ENCODE measurements at places on chromosomes 3 and 15. TPM values are rescaled to one million over a fixed set of nuclear protein-coding genes. Genes with fewer than 3 reads are reported as not detected.

DNA sequence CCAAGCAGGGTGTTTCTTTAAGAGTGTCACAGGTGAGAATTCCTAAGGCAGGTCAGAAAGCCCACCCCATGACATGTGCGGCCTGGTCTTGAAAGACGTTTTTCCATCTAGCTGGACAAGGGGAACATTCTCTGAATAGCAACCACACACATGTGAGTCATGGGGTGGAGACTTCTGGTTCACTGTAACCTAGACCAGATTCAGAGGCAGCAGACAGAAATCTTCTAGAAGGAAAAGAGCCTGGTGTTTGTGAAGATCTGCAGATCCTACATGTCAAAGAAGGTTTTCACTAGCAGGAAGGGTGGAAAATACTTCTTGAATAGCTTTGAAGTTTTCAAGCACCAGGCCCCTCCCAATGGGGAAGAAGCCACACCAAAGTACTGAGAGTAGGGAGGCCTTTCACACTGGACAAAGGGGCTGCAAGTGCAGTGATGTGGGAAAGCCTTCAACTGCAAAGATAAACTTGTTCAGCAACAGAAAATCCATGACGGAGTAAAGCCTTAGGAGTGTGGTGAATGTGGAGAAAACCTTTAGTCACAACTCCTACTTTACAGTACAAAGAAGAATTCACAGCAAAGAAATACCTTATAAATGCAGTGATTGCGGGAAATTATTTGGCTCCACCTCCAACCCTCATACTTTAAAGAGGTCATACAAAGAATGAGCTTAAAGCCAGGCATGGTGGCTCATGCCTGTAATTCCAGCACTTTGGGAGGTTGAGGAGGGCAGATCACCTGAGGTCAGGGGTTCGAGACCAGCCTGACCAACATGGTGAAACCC is 17.6 kb downstream of the ADAM10 start:
- peak; percentile 77 for DNase-seq

The LARP6 gene
- total RNA-seq: 78.3 TPM

The MAPKAPK3 gene
- total RNA-seq: 57.2 TPM

The ERC2 gene
- total RNA-seq: 0.18 TPM

The CYP19A1 gene
- not detected for total RNA-seq

DNA sequence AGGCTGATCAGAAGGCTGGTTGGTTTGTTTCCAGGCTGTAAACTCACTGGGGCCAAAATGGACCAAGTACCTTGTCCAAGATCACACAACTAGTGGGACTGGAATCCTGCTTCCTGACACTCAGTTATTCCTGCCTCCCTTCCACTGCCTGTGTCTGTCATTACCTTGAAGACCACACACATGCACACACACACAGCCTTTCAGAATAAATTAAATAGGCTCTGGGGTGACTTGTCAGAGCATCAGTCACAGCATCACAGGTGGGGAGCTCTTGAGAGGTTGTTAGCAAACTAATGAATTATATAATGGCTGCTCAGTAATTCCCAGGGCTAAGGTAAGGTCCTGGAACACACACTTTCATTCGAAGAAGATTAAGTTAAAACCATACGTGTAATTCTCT is 231.8 kb downstream of the UACA start:
- no peak for DNase-seq

The LRRC31 gene
- total RNA-seq: not detected

DNA sequence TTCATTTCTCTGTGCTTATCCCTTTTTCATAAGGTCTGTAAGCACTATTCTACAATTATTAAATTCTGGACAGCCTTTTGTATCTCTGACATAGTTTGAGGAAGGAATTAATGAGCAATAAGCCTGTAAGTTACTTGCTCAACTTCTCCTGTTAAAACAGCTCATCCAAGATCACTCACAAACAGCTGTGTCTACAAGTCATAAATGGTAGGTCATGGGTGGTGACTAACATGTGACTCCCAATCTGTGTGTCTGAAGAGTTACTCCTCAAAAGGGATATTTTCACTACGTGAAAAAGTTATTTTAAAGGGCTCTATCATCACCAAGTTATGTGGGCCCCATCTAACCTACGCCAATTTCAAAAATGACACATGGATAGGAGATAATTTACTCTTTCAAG is 145.2 kb upstream of the CBLB start:
- DNase-seq: peak; percentile 99

GRCh38 chr3:162441716-162442115 is 945.1 kb downstream of the OTOL1 start:
- no peak for DNase-seq

GRCh38 chr3:79543218-79543982 is 224.4 kb downstream of the ROBO1 start:
- no peak for DNase-seq

DNA sequence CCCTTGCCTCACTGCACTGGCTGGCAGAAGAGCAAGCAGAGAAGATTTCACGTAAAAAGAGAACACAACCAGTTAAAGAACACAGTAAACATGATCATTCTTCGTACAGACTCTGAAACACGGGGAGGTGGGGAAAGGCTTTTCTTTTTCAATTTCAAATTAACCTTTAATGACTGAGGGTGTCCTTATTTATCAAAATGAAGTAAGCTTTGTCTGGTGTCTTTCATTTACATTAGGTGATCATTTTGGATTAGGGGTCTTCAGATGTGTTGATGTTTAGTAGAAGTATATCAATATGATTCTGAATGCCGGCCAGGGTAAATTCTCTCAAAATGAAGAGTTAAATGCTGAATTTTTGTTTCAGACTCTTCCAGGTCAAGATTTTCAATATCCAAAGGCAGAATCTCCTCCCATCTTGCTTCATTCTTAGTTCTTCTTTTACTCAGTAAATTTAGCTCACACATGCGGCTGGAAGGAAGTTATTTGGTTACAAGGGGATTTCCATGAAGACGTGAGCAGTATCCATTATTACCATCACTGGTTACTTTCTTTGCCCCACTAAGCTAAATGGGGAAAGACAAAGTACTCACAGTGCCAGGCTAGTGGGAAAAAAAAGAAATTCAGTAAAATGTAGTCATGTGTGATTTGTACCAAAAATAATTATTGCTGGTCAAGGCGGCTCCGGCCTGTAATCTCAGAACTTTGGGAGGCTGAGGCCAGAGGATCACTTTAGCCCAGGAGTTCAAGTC is 272.2 kb upstream of the NR2F2 start:
- no peak for DNase-seq

GRCh38 chr3:123343296-123344174 is 105.4 kb downstream of the ADCY5 start:
- no peak for DNase-seq

- DNase-seq: peak; percentile 97
Observed at GRCh38 chr3:195914648-195915473, 6.5 kb upstream of the TNK2 start.

The GOLGA8T gene
- total RNA-seq: not detected

DNA sequence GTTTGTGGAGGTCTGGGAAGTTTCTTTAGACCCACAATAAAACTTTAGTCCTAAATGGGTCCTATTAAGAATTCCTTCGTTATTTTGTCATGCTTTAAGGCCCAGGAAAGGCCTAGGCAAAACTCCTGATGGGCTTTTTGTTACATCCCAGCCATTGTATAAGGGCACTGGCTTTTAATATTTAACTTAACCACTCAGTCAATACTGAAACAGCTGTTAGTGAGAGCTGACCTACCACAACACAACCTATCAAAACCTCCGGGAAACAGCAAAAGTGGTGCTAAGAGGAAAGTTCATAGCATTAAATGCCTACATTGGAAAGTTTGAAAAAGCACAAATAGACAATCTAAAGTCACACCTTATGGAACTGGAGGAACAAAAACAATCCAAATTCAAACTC is 39.6 kb downstream of the ALCAM start:
- no peak for DNase-seq

- DNase-seq: no peak
Observed at GRCh38 chr15:41620536-41621199, 39.5 kb upstream of the MGA start.

The ARPIN gene
- 3.9 TPM for total RNA-seq

GRCh38 chr3:44042772-44043171 is 198.9 kb upstream of the TOPAZ1 start:
- DNase-seq: no peak

DNA sequence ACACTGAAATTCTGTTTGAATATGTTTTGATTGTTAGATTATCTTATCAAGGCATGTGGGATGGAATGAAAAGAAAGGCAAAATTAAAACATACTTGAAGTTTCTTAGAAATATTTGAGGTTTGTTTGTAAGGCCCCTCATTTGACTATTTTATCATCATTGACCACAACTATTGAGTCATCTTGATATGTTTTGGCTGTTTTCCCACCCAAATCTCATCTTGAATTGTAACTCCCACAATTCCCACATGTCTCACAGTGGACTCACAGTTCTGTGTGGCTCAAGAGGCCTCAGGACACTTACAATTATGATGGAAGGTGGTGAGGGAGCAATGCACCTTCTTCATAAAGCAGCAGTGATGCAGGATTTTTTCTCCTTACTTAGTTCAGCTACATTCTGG is 917.1 kb downstream of the PLOD2 start:
- peak; percentile 53 for DNase-seq

The NDN gene
- total RNA-seq: 40.1 TPM

The PAQR5 gene
- total RNA-seq: 2.7 TPM

GRCh38 chr3:172622916-172623700 is 87.8 kb downstream of the NCEH1 start:
- DNase-seq: peak; percentile 71

The KLHL6 gene
- total RNA-seq: not detected

DNA sequence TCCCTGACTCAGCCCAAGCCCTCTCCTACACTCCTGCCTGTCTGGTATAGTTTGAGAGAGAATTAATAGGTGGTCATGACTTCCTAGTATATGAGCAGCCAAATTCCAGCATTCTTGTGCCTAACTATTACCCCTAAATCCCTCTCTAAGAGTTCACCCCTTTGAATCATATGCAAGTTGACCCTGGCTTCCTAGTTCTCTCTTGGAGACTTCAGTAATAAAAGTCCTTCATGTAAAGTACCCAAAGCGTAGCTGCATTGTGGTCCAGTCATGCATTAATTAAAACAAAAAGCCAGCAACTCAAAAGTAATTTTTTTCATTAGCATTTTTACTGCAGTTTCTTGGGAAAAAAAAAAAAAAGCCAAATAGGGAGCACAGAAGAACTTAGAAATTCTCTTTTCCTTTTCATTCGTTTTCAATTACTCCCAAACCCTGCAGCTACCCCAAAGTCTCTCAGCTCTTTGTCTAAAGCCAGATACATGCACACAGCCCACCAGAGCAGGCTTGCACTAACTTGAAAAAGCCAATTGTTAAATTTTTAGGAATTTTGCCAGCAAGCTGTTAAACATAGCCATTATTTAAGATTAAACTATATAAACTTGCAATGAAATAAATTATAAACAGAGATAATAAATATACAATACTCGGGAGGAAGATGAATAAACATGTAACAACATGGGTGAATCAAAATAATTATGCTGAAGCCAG is 50.1 kb upstream of the STT3B start:
- no peak for DNase-seq

GRCh38 chr15:25170113-25170731 is 215.4 kb downstream of the SNRPN start:
- no peak for DNase-seq

The AGBL1 gene
- not detected for total RNA-seq

- no peak for DNase-seq
Observed at GRCh38 chr3:4908433-4909156, 70.6 kb upstream of the BHLHE40 start.

- no peak for DNase-seq
Observed at GRCh38 chr15:74170071-74170844, 3.3 kb upstream of the ISLR start.

GRCh38 chr15:85307687-85308045 is 72.7 kb upstream of the AKAP13 start:
- peak; percentile 54 for DNase-seq

DNA sequence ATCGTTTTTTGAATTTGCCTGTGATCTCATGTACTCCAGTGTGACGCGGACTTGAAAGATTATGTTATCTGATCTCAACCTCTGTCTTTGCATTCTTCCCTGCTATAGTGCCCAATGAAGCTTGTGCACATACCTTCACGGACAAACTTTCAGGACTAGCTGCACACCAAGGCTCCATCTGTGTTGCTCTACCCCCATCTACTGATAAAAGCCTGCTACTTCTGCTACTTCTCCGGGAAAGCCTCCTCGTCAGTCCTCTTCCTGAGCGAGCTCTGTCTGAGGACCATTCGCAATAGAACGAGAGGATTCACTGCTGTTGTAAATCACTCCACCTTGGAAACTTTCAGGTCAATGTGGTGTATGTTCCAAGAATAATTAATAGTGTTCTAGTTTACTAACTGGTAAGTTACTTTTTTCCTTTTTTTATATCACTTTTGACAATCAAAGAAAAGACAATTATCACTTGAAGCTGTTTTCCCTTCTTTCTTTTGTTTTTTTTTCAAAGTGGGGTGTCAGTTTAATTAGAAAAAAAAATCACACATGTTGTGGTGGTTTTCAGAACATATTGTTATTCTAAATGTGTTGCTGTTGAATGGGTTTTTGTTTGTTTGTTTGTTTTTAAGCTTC is 217.6 kb downstream of the ARRDC4 start:
- peak; percentile 29 for DNase-seq

The EOMES gene
- total RNA-seq: not detected

GRCh38 chr3:32110233-32110760 is 3.9 kb downstream of the GPD1L start:
- no peak for DNase-seq

DNA sequence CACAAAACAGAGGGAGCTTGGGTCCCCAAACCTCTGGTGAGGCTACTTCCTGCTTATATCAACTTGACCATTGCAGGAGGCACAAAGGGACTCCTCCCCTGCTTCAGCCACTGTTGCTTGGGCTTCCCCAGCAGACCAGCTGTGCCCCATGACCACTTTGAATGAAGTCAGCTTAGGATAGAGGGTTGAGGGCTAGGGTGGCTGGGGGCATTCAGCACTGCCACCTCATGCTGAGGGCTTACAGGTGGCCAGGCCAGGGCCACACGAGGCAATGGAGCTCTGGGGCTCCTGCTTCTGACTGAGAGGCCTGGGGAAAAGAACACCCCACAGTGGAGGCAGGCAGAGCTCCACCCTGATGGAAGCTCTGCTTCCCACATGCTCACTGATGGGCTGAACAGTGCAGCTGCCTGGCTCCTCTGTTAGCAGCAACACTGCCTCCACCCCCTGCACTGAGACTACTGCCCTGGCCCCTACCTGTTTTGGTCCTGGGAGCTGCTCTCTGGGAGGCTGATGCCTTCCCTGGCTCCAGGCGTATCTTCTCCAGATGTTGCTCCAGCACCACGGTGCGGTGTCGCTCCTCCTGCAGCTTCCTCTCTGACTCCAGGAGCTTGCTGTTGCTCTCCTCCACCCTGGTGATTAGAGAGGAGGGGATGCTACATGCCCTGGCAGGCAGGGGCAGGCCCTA is 10.2 kb upstream of the HHATL start:
- DNase-seq: no peak
